A549 treated with Hydrocortisone at 1 μM for 4 hours (cell line): ENCODE measurements at places on chromosomes 2 and 18. TPM values are rescaled to one million over a fixed set of nuclear protein-coding genes. Genes with fewer than 3 reads are reported as not detected.

The LOXL3 gene
- 0.28 to 0.57 TPM (median 0.40 TPM) in 5 replicates for total RNA-seq

The CAPG gene
- total RNA-seq, result 89.8 to 122 TPM (median 104 TPM) in 5 replicates

The MARCHF4 gene
- total RNA-seq, result 23.4 to 28.5 TPM (median 26.3 TPM) in 5 replicates

The DYNAP gene
- total RNA-seq, result not detected in 5 replicates

The TFPI gene
- 39.7 to 63.5 TPM (median 50.6 TPM) in 5 replicates for total RNA-seq

The UGT1A7 gene
- 2.9 to 4.8 TPM (median 3.8 TPM) in 5 replicates for total RNA-seq

The LAMA1 gene
- total RNA-seq, result 0.06 to 0.26 TPM (median 0.07 TPM) in 5 replicates

The HOXD8 gene
- 4.7 to 6.0 TPM (median 5.3 TPM) in 5 replicates for total RNA-seq

The ESPNL gene
- 0.10 to 0.38 TPM (median 0.13 TPM) in 5 replicates for total RNA-seq

The RESP18 gene
- not detected in 5 replicates for total RNA-seq

The CABYR gene
- 13.8 to 18.9 TPM (median 14.4 TPM) in 5 replicates for total RNA-seq

The GPC1 gene
- total RNA-seq, result 201 to 246 TPM (median 231 TPM) in 5 replicates

The POTEJ gene
- not detected in 5 replicates for total RNA-seq

The TNFRSF11A gene
- 5.7 to 8.2 TPM (median 6.8 TPM) in 5 replicates for total RNA-seq

The FBLN7 gene
- total RNA-seq, result 0.44 to 0.66 TPM (median 0.56 TPM) in 5 replicates

The HDHD2 gene
- 8.3 to 11.7 TPM (median 9.0 TPM) in 5 replicates for total RNA-seq

The C2orf66 gene
- total RNA-seq, result 0.06 to 0.07 TPM in 2 of 5 replicates, not detected in the others

The UNC50 gene
- 45.0 to 49.1 TPM (median 46.1 TPM) in 5 replicates for total RNA-seq

The DLGAP1 gene
- 0.02 to 0.12 TPM (median 0.07 TPM) in 3 of 5 replicates, not detected in the others for total RNA-seq

The NEU2 gene
- total RNA-seq, result not detected in 5 replicates

The SKA1 gene
- total RNA-seq, result 10.9 to 16.1 TPM (median 12.0 TPM) in 5 replicates

The ILKAP gene
- 37.9 to 43.8 TPM (median 39.6 TPM) in 5 replicates for total RNA-seq

The SEMA4F gene
- 9.2 to 12.6 TPM (median 11.9 TPM) in 5 replicates for total RNA-seq

The PLGLB2 gene
- total RNA-seq, result 0.13 to 0.32 TPM (median 0.16 TPM) in 5 replicates

The GMPPA gene
- 36.9 to 40.3 TPM (median 37.8 TPM) in 5 replicates for total RNA-seq

The ALPG gene
- total RNA-seq, result 0.31 to 0.38 TPM (median 0.36 TPM) in 5 replicates

The DYTN gene
- not detected in 5 replicates for total RNA-seq

The EN1 gene
- total RNA-seq, result 0.51 to 1.1 TPM (median 0.86 TPM) in 5 replicates

The ZNF396 gene
- total RNA-seq, result 0.66 to 0.88 TPM (median 0.78 TPM) in 5 replicates

The RGPD3 gene
- 0.06 to 0.23 TPM (median 0.17 TPM) in 5 replicates for total RNA-seq

The IGFBP5 gene
- 0.14 to 0.17 TPM (median 0.17 TPM) in 5 replicates for total RNA-seq

The CCDC93 gene
- 11.5 to 16.9 TPM (median 13.2 TPM) in 5 replicates for total RNA-seq

The CRYGD gene
- total RNA-seq, result not detected in 5 replicates

The UGT1A9 gene
- 3.6 to 6.4 TPM (median 4.2 TPM) in 5 replicates for total RNA-seq

The GAL3ST2 gene
- 0.18 to 0.25 TPM (median 0.23 TPM) in 5 replicates for total RNA-seq

The ABCB11 gene
- total RNA-seq, result 0.02 to 0.13 TPM (median 0.03 TPM) in 5 replicates

The KLHL30 gene
- 0.14 to 0.30 TPM (median 0.25 TPM) in 5 replicates for total RNA-seq

The TSPYL6 gene
- not detected in 5 replicates for total RNA-seq

The AQP12A gene
- not detected in 5 replicates for total RNA-seq

The CROCC2 gene
- total RNA-seq, result not detected in 5 replicates

The KIF3C gene
- total RNA-seq, result 38.0 to 47.5 TPM (median 44.1 TPM) in 5 replicates

The GKN1 gene
- 0.37 to 0.94 TPM (median 0.48 TPM) in 5 replicates for total RNA-seq

The GKN2 gene
- 1.8 to 3.1 TPM (median 2.5 TPM) in 5 replicates for total RNA-seq
